ENCODE measurements at places on chromosomes 1 and 21.

GRCh38 chr1:57033222-57034001 lies 67.6 kb upstream of the C8B start:
- no peak for DNase-seq

- no peak for DNase-seq
Measured at GRCh38 chr1:172990598-172991215, 60.0 kb downstream of the TNFSF18 start.

GRCh38 chr1:185300152-185300551 lies 16.9 kb downstream of the IVNS1ABP start:
- no peak for DNase-seq

DNA sequence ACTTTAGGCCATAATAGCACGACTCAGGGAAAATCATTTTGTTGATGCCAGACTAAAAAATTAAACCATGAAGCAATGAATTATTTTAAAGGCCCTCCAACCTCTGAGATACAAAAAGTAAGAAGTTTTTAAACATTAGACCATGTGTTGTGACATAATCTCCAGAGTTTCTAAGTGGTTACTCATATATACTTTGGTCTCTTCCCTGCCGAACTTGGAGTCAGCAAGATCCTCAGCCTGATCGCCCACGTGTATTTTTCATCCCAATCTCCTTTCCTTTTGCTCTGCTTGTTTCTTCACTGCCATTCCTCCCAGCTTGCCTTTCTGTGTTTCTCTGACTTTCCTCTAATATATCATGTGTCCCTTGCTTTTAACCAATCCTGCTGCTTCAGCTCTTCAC lies 3.8 kb downstream of the ARV1 start:
- no peak for DNase-seq
